ENCODE measurements at places on chromosomes 3 and 15.
A peak's percentile ranks its signal among the peaks of the same experiment; 100 is the strongest.

- no peak for DNase-seq
Observed at GRCh38 chr3:100046986-100047385, 67.3 kb downstream of the FILIP1L start.

DNA sequence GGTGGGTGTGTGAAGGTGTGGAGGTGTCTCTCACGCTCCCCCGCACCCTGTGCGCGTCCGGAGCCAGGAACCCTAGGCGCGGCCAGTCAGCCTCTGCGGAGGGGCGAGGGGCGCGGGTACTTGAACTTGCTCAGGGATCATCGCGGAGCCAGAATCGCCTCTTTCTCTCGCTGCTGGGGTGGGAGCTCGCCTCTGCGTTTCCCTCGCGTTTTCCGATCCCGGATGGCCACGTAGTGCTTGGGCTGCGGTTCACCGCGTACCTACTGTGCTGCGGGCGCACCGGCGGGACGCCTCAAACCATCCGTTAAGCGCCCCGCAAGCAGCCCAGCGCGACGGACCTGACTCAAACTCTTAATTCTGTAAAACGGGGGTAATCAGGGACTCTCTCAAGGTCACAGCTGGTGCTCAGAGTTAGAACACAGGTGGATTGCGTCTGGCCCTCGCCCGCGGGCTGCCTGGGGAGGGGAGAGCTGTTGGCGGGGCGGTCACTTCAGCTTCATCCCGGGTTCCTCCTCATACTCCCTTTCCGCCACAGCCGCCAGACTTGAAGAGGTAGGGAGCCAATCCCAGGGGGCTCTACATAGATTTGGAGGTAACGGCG lies 686 bp downstream of the MYRIP start:
- peak; percentile 29 for DNase-seq

DNA sequence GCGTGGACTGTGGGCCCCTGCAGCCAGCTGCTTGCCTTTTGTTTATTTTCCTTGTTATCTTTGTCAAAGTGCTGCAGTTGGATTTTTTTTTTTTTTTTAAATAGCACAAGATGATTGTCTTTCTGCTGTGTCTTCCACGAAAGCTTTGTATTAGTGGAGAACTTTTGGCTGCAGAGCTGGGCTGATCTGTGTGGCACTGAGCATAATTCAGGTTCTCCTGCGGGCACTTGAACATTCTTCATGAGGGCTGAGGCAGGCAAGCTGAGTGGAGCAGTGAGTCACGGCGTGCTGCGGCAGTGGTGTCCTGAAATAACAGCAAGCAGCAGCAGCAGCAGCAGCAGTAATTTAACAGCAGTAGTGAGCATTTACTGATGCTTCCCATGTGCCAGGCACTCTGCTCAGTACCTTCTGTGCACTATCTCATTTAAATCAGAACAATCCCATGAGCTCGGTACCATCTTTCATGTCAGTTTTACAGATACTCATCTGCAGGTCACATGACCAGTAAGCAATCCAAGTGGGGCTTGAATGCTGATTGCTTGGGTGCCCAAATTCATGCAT lies 45.8 kb downstream of the MITF start:
- DNase-seq: no peak

GRCh38 chr3:177585271-177585670 lies 388.0 kb upstream of the TBL1XR1 start:
- no peak for DNase-seq

Measured in stomach (tissue), 19 donors.